ENCODE measurements at places on chromosomes 3 and 15.

- DNase-seq, result no peak
Measured at GRCh38 chr15:42879443-42879842, 41.1 kb downstream of the TTBK2 start.

GRCh38 chr15:60745469-60746061, 266.6 kb upstream of the ICE2 start:
- DNase-seq, result no peak

DNA sequence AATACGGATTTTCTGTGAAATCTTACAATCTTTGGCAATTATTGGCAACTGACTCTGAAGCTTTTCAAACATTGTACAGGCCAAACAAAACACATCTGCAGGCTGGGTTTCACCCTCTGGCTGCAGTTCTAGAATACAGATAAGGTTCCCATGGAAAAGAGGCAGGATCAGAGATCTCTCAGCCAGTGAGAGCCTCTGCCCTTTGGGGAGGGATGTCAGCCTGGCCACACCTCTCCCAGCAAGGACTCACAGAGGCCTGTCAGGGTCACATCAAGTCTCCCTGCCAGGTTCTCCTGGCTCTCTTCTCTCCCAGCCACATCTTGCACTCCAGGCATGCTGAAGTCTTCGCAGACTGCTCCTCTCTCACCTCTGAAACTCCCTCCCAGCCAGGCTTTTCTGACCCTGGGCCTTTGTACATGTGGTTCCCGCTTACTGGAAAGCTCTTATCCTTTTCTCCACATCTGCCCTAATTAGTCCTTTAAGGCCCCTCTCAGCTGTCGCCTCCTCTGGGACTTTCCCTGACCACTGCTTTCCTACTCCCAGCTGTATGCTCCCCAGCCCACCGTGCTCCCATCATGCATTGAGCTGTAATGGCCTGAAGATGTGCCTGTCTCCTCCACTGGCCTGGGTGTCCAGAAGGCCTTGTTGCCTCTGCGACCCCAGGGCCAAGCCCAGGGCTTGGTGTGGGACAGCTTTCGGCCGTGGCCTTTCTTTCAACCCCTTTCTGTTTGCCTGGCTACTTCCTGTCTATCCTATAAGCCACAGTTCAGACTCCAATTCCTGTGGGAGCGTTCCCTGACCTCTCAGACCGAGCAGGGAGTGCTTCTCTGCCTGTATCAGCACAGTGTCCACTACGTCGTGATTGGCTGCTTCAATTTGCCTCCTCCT, 4.3 kb downstream of the RBP1 start:
- DNase-seq, result no peak

GRCh38 chr3:34376691-34377090, 578.3 kb downstream of the PDCD6IP start:
- no peak for DNase-seq

GRCh38 chr15:40379374-40379773, 3.1 kb upstream of the KNSTRN start:
- no peak for DNase-seq

DNA sequence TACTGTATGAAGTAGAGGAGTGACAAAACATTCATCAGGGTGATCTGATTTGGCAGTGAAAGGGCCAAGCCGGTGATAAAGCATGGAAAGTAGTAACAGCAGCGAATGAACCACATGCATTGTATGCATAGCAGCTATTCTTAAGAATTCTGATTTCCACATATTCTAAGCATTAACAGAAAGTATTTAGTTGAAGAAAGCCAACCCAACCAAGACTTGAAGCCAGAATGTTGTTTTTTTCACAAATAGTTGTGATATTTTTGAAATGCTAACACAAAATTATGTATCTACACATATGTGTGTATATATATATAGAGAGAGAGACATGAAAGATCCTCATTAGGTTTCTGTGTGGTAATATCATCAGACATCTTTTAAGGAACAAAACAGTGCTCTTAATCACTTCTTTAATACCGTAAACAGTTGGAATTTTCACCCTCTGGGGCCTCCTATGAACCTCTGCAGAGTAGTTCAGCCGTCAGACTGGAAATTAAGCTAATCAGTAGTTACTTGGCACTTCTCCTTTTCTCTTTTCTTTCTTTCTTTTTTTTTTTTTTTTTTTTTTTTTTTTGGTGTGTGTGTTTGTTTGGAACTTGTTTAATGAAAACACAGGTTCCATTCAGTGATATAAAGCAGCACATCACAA, 139.6 kb downstream of the CMSS1 start:
- no peak for DNase-seq

DNA sequence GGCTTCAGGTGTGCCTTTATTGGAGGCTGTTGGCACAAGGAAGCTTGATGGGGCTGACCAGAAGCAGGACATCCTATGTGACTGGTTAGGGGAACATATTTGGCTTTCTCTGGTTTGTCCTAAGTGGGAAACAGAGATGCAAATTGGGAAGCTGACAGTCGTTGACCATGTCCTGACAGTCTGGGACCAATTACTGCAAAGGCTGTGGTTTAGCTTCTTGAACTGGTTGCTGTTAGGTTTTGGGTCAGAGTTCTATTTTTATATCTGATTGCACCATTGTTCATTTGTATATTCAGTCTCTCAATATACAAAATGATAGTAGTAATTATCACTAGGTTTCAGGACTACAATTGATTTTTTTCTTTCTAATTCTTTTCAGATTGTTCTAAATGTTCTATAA, 36.8 kb downstream of the SNTN start:
- no peak for DNase-seq

- no peak for DNase-seq
Measured at GRCh38 chr15:35713733-35714132, 167.8 kb upstream of the DPH6 start.

- DNase-seq, result no peak
Measured at GRCh38 chr3:28134198-28134597, 107.2 kb upstream of the CMC1 start.

- DNase-seq, result no peak
Measured at GRCh38 chr3:116445311-116445841, at the start of gene LSAMP. Gene LSAMP, minus strand, starts transcription at chr3:116445487.

GRCh38 chr15:69755551-69756310, 303.1 kb downstream of the RPLP1 start:
- peak; percentile 50 for DNase-seq

- no peak for DNase-seq
Measured at GRCh38 chr3:185726254-185726967, 98.4 kb downstream of the IGF2BP2 start.

GRCh38 chr3:194272861-194273742, 78.0 kb downstream of the CPN2 start:
- no peak for DNase-seq

- no peak for DNase-seq
Measured at GRCh38 chr15:49154799-49155109, 645 bp downstream of the COPS2 start.

- DNase-seq, result no peak
Measured at GRCh38 chr3:174295306-174296092, 563.6 kb upstream of the NAALADL2 start.

DNA sequence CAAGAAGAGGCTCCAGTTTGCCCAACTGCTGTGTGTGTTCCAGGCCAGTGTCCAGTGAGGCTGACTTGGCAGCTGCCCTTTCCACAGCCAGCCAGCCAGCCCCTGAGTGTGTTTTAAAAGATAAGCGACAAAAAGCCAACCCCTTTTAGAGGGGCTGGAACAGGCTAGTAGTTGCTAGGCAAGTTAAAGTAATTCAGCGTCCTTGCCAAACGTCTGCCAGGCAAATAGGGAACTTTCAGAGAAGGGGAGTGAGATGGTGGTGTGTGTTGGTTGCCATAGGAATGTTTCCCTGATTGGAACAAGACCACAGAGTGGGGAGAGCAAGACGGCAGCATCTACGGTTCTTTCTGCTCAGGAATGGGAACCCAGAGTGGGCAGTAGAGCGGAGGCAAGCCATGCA, 86.3 kb downstream of the TMEM108 start:
- no peak for DNase-seq

DNA sequence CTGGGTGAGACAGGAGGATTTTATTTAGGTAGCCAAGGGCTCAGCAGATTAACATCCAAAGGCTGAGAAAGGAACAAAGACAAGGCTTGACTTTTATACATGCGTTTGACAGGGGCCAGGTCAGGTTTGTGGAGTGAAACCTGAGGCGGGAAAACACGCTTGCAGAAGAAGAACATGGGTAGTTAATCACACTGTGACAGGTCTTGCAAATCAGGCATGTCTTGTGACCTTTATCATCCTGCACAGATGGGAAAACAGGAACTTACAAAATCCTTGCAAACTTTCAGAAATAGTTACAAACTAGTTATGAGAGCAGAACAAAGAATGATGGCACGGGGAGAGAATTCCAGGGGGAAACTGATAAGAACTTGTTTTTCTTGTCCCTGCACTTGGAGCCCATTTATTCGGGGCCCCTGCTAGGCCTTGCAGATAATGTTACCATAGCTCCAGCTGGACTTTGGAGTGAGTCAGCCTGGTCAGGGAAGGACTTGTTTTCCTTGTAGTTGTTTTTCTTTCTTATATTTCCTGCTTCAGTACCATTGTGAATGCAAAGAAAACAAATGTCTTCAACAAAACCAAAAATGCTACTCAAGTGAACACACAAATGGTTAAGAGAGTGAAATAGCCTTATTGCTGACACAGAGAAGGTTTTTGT, 965.9 kb upstream of the ROBO1 start:
- DNase-seq, result no peak

- no peak for DNase-seq
Measured at GRCh38 chr3:128614076-128614475, 36.5 kb downstream of the RPN1 start.

- no peak for DNase-seq
Measured at GRCh38 chr3:116200956-116201690, 244.2 kb downstream of the LSAMP start.

DNA sequence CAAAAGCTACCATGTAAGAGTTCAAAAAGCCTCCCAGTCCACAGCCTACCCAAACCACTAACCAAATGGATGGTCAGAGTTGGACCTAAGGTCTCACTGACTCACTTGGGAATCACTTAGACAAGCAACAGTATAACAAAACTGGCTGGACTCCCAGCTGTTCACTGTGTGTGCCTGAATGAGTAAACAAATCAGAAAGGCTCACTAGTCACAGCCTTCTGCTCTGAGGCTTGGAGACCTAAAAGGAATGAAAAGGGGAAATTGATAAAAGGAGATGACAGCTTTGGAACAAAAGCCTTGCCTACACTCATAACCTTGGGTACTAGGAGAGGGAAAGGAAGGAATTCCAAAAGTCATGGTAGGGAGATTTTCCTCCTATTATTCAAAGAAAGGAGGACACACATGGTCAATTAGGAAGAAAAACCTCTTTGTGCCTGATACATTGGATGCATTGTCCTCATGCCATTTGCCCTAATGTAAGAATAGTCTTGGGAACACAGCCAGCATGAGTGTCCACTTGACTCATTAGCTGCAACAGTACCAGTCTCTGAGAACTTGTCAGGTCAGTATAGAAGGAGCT, 92.3 kb downstream of the FRMD5 start:
- no peak for DNase-seq

DNA sequence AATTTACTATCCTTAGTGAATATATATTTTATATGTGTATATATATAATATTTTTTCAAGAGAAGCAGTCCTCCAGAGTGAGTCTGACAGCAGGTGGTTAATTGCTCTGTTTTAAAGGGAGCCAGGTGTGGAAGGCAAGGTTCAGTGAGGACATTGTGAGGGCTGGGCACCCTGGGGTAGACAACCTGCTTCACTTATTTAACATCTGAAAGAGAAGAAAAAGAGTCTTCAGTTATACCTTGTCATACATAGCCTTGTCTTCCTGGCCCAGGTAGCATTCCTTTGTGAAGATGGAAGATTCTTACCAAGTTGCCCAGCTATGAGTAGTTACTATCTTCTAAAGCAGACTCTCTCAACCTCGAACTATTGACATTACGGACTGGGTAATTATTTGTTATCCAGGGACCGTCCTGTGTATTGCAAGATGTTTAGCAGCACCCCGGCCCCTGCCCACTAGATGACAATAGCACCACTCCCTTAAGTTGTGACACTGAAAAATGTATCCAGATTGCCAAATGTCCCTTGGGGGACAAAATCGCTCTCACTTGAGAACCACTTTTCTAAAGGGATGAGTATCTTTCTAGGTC, 336.0 kb upstream of the TRIM42 start:
- DNase-seq, result no peak

DNA sequence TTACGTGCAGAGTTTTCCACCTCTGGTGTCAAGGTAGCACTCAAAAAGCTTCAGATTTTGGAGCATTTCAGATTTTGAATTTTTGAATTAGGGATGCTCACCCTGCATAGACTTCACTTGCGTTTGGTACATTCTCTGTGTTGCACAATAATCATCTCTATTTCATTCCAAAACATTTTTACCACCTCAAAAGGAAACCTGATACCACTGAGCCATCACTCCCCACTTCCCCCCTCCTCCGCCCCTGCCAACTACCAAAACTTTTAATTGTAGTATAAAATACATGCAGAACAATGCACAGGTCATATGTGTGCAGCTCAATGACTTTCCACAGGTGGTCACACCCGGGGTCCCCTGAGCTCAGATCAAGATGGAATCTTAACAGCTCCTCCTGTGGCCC, 208.8 kb downstream of the SV2B start:
- DNase-seq, result no peak

DNA sequence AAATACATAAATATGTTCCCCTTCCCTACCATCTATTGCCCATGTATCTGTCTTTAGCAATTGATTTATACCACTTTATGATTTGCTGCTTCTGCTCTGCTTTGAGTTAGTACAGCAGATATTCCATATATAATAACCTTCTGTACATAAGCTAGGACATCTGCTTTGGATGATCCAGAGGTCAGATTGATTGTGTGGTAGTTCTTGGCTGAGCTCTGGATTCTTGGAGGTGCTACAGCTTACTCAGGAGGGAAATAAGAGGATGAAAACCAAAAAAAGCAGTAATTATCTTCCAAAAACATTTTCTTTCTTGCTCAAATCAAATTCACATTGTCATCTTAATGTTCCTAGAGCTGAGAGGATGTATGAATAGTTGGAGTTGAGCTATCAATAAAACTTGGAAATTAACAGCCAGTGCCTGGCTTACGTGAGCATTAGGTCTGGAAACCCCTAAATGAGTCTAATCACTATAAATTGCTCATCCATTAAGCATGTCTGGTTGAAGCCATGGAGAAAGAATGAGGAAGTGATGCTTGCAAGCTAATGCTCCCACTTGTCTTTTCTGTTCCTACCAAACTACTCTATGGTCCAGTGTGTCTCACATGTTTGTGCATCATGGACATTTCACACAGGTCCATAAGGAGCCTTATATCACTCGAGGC, 36.3 kb upstream of the TMEM42 start:
- DNase-seq, result no peak

DNA sequence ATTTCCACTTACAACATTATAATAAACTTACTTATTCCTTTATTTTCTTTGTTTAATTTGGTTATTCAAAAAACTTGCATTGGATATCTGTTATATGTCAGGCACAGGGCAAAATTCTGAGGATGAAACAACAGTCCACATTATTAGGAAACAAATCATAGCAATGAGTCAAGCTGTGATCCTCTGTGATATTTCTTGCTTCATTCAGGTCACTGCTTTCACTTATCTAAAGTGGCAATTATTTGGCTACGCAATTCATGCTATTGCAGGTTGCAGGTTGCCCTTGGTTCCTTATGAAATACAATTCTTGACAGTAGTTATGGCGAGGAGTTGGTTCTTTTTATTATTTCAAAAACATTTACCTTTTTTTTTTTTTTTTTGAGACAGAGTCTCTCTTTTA, 66.4 kb upstream of the CNTN6 start:
- DNase-seq, result no peak

GRCh38 chr15:48170981-48171380, 7.1 kb downstream of the MYEF2 start:
- no peak for DNase-seq

Data from GM12891 (cell line).